ENCODE measurements at places on chromosomes 2 and 18. TPM values are rescaled to one million over a fixed set of nuclear protein-coding genes. Genes with fewer than 3 reads are reported as not detected.

The PRKRA gene
- 49.8 TPM for total RNA-seq

The MFSD6 gene
- total RNA-seq, result 18.6 TPM

The FN1 gene
- total RNA-seq, result 11.1 TPM

The NGEF gene
- total RNA-seq, result 12.6 TPM

The C2orf66 gene
- total RNA-seq, result not detected

The ARHGEF33 gene
- 0.30 TPM for total RNA-seq

The EFHD1 gene
- 0.52 TPM for total RNA-seq

The TANC1 gene
- 15.1 TPM for total RNA-seq

The KIF1A gene
- total RNA-seq, result 0.27 TPM

The PLB1 gene
- total RNA-seq, result 0.49 TPM

The SUCLG1 gene
- 56.3 TPM for total RNA-seq

The DSC3 gene
- 7.6 TPM for total RNA-seq

The FOXD4L1 gene
- total RNA-seq, result 0.64 TPM

The LYPD6B gene
- 6.1 TPM for total RNA-seq

The GNAL gene
- total RNA-seq, result 4.6 TPM

The SERPINB11 gene
- not detected for total RNA-seq

The GALNT13 gene
- total RNA-seq, result 0.44 TPM

The GKN1 gene
- not detected for total RNA-seq

The LYPD6 gene
- 3.0 TPM for total RNA-seq

The MAB21L4 gene
- total RNA-seq, result not detected

The UNC80 gene
- total RNA-seq, result not detected

The IL36B gene
- total RNA-seq, result not detected

The ANTXR1 gene
- 25.7 TPM for total RNA-seq

The SERPINB4 gene
- not detected for total RNA-seq

The LIMS3 gene
- total RNA-seq, result 1.1 TPM

The ABHD1 gene
- not detected for total RNA-seq

The SERPINB13 gene
- 0.07 TPM for total RNA-seq

The NTSR2 gene
- not detected for total RNA-seq

The RAB17 gene
- 41.8 TPM for total RNA-seq

The MAP3K19 gene
- total RNA-seq, result not detected

The ITGB6 gene
- total RNA-seq, result 0.12 TPM

The RAPH1 gene
- total RNA-seq, result 22.3 TPM

The SPATA3 gene
- total RNA-seq, result not detected

The OXER1 gene
- not detected for total RNA-seq

All from HCT116 (cell line).